Brain pericyte (primary cell): ENCODE measurements at places on chromosomes 5 and 9.

GRCh38 chr5:14574096-14574495 lies 7.5 kb upstream of the OTULINL start:
- DNase-seq: no peak

GRCh38 chr9:136977223-136977622 lies at the start of gene PTGDS:
TSS of gene PTGDS (plus strand) at chr9:136977504. CDS start at chr9:136977579, 75 bp downstream.
- peak; percentile 76 for DNase-seq

DNA sequence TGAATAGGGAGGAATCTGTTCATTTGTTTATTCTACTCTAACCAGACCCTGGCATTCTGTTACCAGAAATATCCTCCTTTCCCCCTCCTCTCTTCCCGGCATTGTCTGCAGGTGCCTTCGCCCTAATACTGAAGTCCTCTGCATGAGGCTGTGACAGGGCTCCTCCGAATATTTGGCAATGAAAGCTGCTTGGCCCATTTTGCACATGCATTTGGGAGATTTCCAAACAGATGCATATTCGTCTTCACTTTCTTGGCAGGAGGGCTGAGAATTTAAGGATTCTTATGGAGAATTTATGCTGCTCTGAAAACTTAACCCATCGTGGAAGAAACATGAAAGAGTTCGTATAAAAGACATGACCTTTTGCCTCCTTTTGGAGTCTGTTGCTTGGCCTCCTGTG lies 484.0 kb downstream of the ZNF608 start:
- DNase-seq: peak; percentile 53

- DNase-seq: no peak
These were observed 18.9 kb downstream of the KCNN2 start for GRCh38 chr5:114380721-114381120.

GRCh38 chr5:118924006-118924389 lies 64.3 kb downstream of the DTWD2 start:
- DNase-seq: no peak

GRCh38 chr5:151238303-151238741 lies 14.4 kb upstream of the CCDC69 start:
- no peak for DNase-seq

DNA sequence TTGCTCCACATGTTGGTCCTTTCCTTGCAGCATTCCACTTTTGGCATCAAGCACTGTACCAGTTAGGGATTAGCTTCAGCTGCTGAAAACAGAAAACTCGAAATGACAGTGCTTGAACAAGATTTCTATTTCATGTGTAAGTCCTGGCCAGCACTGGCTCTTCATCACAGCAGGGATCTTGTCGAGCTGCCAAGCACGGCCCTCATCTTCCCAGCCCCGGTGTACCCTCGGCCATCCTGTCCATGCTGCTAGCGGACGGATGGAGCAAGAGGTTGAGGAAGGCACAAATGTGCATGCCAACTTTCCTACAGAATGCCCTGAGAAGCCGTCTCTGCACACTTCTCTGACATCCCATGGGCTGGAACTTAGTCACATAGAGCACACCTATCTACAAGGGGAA lies 130.6 kb downstream of the TENT4A start:
- no peak for DNase-seq

DNA sequence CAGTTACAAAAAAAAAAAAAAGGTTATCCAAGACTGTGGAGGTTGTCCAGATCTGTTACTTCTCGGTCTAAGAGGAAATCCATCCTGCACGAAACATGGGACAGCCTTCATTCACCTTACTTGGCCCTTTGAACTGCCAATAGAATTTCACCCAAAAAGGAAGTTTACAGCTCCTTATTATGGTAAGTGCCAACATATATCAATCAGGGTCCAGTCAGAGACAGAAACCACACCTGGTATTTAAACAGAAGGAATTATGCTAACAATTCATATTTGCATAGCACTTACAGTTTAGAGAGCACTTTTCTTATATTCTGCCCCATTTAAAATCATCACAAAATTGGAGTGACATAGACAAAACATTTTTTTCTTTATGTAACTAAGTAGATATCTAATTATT lies 93.6 kb upstream of the PTPN3 start:
- no peak for DNase-seq

DNA sequence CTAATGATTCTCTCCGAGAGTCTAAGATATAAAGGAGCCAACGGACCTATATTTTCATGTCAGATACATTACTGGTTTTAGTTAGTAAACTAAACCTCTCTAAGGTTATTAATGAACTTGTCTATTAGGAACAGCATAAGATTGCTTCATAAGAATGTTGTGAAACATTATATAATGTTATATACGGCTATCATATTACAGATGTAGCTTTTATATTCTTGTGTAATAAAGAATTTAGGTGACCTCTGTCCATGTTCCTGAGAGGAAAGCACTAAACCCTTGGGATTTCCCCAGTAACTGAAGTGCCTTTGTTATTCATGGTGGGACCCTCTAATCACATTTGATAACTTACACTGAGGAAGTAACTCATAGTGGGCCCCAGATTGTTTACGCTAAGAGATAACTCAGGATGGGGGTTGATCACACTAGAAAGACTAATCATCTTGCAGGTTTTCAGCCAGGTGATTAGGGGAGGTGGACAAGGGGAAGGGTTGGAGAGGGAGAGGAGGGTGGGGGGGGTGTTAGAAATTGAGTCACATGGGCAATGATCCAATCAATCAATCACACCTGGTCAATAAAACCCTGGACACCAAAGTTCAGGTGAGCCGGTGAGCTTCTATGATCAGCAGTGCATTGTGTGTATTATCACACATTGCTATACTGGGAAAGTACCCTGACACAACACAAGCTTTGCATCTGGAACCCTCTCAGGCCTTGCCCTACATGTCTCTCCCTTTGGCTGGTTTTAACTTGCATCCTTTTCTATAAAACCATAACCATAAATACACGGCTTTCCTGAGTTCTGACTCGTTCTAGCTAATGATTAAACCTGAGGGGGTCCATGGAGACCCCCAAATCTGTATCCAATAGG lies 25.8 kb downstream of the ECPAS start:
- DNase-seq: no peak

GRCh38 chr5:154767576-154767975 lies 12.4 kb downstream of the LARP1 start:
- DNase-seq: no peak

- no peak for DNase-seq
These were observed 1.3 kb downstream of the EDIL3 start for GRCh38 chr5:84383296-84383815.

DNA sequence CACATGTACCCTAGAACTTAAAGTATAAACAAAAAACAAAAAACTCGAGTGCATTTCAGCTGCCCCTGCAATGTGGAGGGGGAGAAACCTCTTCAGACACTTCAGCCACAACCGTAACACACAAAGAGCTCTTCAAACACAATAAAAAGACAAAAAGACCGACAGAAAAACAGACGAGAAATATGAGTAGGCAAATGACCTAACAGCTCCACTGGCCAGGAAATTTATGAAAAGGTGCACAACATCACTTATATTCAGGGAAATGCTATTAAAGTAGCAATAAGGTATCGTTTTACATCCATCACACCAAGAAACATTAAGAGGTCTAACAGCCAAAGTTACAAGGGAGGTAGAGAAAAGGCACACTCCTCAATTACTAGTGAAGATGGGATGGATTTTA lies 6.2 kb downstream of the ZBED3 start:
- no peak for DNase-seq

DNA sequence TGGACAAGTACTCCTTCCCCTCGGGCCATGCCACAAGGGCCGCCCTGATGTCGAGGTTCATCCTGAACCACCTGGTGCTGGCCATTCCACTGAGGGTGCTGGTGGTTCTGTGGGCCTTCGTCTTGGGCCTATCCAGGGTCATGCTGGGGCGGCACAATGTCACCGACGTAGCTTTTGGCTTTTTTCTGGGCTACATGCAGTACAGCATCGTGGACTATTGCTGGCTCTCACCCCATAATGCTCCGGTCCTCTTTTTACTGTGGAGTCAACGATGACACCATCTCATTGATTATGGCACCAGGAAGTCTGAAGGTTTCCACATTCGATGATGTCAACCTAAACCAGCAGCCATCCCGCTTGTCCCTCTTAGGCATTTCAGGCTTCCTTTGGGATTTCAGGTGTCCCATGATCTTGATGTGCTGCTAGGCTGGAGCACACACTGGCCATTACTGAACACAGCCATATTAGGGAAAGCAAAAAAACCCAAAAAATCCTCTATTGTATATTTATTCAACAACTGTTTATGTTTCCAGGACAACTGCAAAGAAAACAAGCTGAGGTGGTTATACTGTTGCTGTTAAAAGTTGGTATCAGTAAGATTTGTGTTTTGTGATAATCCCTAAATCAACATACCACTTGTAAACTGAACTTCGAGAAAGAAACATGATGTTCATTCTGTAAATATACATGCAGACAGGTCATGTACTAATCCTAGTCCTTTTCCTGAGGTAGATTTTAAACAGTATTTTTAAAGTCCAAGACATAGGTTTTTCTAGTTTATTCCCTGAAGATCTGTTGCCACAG lies 1.1 kb downstream of the PLPP6 start:
- no peak for DNase-seq

DNA sequence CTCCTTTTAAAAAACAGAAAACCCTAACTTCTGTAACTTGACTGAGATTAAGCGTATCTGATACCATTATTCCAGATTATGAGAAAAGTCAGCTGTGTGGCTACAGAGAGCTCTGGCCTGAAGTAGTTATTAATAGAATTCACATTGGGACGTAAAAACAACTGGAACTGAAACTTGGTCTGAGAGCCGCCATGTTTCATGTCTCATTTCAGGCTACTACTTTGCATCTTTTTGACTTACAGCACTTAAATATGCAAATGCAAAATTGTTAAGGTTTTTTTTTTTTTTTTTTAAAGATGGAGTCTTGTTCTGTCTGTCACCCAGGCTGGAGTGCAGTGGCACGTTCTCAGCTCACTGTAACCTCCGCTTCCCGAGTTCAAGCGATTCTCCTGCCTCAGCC lies 25.2 kb downstream of the MAP3K1 start:
- DNase-seq: no peak

- DNase-seq: no peak
These were observed 56.8 kb downstream of the FGF10 start for GRCh38 chr5:44332285-44332971.

DNA sequence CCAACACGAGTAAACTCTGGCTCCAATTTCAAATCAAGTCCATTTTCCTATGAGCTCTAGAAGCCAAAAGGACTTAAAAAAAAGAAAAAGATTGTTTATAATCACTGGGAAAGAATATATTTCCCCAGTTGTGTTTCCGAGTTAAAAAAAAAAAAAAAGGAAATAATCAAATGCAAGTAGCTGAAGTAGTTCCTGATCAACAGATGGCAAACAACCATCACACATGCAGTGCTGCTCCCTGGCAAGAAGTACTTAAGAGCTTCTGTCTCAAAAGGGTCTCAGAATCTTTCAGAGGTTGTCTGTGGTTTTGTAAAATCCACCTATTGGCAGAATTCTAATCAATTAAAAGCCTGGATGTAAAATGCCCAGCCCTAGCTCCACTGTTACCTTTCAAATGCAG lies 387.9 kb downstream of the RAB3C start:
- DNase-seq: no peak

DNA sequence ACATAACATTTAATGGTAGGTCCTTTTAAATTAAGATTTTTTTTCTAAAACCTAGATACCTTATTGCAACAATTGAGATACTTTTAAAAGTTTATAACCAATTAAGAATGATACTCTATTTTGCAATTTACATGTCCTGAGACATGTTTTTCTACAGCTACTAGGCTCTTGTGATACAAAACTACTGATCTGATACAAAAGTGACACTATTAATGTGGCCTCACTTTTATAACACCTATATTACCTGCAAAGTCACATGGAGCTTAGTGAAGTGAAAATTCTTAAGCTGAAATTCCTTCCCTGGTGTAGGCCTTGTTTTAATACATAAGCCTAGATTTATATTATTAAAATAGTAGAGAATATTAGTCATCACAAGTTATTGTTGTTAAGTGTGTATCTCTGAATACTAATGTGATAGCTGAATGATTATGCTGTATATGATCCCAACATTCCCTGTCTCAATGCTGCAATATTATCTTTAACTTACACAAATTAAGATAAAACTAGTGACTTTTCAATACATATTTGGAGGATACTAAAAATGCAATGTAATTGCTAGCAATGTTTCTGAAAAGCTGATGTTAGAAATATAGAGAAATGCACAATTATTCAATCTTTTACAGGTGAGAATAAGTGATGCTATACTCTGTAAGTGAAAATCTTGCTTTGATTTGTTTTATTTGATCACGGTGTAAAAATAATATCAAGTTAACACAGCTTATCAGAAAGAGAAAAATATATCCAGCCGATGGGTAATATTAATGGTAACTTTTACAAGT lies 2.6 kb downstream of the NFIB start:
- DNase-seq: no peak

DNA sequence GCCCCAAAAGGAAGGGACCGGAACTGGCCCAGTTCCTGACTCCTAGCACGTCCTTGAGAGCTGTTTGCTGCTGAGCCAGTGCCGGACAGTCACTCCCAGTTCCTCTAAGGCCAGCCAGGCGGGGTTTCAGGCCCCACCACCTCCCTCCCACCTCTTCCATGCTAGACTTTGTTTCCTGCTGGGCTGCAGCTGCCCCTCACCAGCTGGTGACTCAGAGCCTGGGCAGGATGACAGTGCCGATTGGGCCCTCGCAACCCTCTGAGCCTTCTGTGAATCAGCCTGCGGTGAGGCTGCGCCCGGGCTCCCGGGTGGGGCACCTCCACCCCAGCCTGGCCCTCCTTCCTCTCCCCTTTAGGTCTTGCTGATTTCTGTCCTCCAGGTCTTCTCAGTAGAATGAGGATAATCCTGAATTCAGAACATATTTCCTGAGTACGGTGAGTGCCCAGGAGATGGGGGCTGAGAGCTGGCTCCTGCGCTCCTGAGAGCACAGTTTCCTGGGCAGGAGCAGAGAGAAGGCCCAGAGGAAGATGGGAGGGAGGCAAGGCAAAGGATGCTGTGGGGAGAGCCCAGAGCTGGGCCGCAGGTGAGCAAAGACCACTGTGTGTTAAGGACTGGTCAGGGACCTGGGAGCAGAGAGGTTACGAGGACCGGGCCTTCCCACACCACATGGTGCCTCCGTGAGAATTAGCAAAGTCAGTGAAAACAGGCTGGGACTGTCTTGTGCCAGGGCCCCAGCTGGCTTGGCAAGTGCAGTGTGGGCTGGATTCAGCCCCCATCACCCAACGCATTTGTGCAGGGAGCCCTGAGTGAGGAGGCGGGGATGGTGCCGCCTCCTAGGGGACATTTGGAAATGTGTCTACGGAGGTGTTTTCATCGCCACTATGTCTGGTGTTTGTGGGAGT lies 32.9 kb upstream of the STXBP1 start:
- peak; percentile 94 for DNase-seq

- DNase-seq: no peak
These were observed 20.5 kb downstream of the AQP3 start for GRCh38 chr9:33426843-33427293.
